Activated naive CD4-positive, alpha-beta T cell treated with anti-CD3 and anti-CD28 coated beads, Interleukin-2, amount 50 U/mL, for 72 hours (primary cell): ENCODE measurements at places on chromosomes 1 and 21.

DNA sequence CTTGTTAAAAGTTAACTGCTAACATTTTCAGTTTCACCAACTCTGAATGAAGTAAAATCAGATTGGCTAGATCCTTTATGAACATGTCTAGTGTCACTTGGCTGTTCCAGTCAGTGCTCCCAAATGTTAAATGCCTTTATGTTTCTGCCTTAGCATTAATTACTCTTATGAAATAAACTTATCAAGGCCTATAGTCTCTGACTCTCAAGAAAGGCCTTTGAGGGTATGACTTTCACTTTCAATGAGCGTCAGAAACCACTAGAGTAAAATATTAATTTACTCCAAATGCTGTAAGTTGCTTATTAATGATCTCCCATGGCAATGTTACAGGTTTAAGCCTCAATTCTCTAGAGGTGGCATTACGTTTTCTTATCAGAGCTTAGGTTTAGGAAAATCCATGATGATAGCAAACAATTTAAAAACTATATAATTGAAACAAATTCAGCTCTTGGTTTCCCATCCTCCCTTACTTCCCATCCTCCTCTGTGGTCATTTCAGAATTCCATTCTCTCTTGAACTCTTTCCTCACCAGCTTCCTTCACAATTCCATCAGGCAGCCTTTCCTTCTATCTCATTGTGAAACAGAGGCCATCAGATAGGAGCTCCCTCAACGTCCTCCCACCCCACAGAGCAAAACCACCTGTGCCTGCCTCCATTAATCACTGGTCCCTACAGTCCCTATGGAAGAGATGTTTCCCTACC is 108.6 kb upstream of the COP1 start:
- no peak for DNase-seq

- no peak for DNase-seq
Observed at GRCh38 chr1:221948459-221948858, 206.6 kb upstream of the DUSP10 start.

DNA sequence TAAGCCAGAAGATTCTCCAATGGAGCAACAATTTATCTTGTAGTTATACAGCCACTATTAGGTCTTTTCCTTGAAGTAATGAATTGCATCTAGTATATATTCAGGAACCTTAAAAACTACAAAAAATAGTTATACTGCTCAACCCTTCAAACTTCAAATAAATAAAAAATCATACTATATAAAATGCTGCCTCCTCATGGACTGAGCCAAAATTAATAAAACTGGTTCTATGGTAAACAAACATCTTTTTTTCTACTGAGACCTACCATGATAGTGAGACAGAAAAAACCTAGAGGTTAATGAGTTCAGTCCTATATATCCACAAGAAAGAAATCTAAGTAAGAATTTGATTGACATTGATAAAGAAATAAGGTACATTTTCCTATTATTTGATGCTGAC is 67.7 kb downstream of the GPATCH2 start:
- no peak for DNase-seq

DNA sequence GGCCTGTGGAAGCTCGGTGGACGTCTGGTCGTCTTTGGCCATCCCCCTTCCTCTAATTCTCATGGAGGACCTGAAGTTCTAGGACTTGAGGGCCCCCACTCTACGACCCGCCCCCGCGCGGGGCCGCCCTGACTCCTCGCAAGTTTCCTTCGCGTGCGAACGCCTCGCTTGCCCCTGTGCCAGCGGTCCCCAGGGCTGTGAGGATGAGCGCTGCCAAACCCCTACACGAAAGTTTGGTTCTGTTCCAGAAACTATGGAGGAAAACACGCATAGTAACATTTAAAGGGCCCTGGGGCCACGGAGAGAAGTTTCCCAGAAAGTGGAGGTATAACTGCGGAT is 304 bp upstream of the GNG12 start:
- DNase-seq, result no peak

DNA sequence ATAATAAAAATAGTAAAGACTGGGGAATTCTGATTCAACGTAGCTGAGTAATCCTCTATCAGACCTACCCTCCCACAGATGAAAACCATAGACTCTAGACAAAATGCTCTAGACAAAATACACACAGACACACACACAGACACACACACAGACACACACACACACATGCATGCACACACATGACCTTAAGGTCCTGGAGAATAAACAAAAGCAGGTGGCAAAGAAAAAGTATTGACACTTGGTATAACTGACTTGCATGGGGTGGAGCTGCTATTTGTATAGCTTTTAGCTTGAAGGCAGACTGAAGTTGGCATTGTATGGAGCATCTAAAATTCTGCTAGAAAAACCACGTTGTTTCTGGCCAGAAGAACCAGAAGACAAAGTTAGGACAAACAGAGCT is 29.3 kb downstream of the C1orf141 start:
- DNase-seq, result no peak

DNA sequence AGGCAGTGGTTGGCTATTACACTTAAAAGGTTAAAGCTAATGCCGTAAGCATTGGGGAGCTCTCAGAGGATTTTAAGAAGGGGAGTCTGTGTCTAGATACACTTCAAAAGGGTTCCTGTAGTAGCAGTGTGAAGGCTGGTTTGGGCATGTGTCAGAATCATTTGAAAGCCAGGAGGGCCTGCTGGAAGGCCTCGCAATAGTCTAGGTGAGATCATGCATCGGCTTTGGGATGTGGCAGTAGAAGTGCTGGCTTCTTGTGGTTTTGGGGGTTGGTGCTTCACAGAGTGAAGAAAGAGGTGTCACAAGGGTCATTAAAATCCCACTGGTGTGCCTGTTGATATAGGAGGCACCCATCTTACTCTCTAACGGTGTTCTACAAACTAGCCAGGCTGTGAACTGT is 85.7 kb downstream of the ST6GALNAC3 start:
- DNase-seq, result no peak

GRCh38 chr21:40331172-40331571 is 463.9 kb downstream of the PCP4 start:
- DNase-seq, result no peak

- no peak for DNase-seq
Observed at GRCh38 chr1:89605692-89606091, 27.2 kb upstream of the LRRC8C start.

GRCh38 chr1:247297263-247298123 is 34.2 kb downstream of the ZNF496 start:
- DNase-seq, result no peak
